NCI-H1092 treated with DMSO at 0.1 percent for 48 hours (cell line): ENCODE measurements at places on chromosomes 13 and 19.

- DNase-seq: no peak
These were observed 100.2 kb upstream of the SIAH3 start for GRCh38 chr13:45951724-45952123.

- no peak for DNase-seq
These were observed 7.2 kb upstream of the RASL11A start for GRCh38 chr13:27263438-27263837.

- DNase-seq: no peak
These were observed 1.5 kb downstream of the ATP8B3 start for GRCh38 chr19:1810439-1811160.

- peak; percentile 11 for DNase-seq
These were observed at the start of gene ETHE1 for GRCh38 chr19:43526884-43527859. ETHE1 (minus strand) TSS chr19:43527201; CDS start chr19:43527177, 24 bp downstream.

DNA sequence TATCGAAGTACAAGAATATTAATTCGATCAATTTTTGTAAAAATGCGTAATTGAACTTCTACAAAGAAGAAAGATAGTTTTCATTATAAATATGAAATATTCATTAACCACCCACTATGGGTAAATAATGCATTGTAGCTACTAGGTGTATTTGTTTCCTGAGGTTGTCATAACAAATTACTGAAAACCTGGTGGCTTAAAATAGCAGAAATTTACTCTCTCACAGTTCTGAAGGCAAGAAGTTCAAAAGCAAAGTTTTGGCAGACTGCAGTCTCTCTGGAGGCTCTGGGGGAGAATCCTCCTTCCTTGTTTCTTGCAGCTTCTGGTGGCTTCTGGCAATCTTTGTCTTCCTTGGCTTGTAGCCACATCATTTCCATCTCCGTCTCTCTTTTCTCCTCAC, 99.2 kb upstream of the MIR17HG start:
- DNase-seq: no peak

GRCh38 chr19:7226739-7227138, 67.5 kb downstream of the INSR start:
- DNase-seq: no peak

DNA sequence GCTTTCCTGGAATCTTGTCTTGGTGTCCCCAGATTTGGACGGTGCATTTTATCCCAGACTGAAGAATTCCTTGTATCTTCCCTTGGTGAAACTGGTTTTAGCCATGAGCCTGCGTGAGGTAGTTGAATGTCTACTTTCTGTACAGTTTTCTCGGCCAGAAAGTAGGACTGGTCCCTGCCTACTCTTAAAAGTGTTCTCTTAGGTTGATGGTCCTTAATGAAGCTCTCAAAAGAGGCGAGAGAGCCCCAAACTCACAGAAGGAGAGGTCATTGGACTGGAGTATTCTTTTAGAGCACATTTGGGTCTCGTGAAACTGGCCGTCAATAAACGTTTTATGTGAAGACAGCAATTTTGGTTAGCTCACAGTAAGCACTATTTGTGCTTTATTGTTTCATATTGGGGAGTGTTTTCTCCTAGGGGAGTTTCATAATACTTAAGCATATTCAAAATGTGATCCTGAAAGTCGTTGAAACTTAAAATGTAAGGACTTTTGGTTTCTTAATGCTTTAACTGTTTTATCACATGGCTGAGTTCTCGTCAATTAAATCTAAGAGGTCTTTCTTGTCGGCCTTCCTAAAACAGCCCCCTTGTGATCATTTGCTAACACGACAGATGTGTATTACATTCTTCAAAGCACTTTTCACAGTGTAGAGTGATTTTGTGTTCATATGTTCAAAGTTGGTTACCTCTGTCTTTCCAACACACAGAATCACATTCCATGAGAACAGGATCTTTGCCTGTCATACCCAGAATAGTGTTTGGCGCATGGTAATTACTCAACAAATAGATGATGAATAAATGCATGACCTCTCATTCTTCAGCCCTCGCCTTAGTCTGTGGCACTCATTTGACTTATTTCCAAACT, 889 bp downstream of the GTF2F2 start:
- no peak for DNase-seq

DNA sequence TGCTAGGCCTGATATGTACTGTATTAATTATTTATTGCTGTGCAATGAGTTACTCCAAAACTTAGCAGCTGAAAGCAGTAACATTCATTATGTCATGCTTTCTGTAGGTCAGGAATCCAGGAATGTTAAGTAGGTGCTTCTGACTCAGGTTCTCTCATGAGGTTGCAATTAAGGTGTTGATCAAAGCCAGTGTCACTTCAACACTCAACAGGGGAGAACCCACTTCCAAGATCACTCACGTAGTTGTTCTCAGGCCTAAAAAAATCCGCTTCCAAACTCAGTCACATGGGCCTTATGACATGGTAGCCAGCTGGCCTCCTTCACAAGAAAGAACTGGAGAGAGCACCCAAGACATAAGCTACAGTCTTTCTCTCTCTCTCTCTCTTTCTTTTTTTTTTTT, 211.1 kb upstream of the NBEA start:
- no peak for DNase-seq

GRCh38 chr19:1860042-1860775, 3.2 kb downstream of the KLF16 start:
- no peak for DNase-seq

DNA sequence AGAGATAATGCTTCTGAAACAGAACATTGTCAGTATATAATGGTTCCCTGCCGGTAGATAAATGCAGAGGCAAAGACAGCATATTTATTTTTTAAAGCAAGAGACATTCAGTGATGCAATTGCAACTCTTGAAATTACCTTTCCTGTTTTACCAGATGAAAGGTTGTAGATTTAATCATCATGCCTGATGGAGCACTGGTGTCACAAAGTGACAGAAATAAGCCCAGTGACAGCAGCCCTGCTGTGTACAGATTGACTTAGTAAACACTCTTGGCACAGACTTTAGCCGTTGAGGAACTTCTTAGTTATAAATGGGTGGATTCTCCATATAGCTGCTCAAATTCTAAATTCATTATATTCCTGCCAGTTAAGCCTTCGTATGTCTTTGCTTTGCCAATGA, 172.5 kb downstream of the ITGBL1 start:
- DNase-seq: peak; percentile 56

- no peak for DNase-seq
These were observed 24.1 kb downstream of the PBX4 start for GRCh38 chr19:19594381-19594780.

DNA sequence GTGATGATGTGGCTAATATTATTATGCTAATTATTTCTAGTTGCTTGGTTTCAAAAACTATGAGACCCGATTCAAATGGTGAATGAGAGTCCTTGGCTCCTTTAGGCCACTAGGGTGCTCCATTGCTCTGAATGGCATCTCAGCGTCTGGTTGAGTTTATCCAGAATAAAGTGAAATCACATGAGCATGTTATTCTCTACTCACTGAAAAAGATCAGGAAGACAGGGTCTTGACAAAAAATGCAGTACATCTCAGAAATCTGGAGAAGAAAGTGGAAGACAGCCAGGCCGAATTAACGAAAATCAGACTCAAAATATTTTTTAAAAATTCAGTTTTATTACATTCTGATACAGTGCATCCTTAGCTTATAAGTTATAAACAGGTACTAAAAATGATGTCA, 516.2 kb downstream of the MYO16 start:
- DNase-seq: peak; percentile 73

DNA sequence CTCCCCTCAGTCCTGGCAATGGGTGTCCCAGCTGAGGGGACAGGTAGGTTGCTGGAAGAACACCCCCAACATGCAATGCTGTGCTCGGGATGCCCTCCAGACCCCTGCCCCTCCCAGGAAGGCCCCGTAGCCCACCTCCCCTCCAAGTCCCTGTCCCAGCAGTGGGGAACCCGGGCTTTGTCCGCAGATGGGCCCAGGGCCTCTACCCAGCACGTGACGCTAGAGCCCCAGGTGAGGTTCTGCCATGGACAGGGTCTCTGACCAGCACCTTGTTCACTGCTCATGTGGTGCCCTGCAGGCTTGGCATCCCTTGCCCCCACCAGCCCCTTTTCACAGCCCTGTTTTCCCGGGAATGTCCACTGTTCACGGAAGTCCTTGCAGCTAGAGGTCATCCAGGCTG, 220.0 kb upstream of the SGCG start:
- no peak for DNase-seq

DNA sequence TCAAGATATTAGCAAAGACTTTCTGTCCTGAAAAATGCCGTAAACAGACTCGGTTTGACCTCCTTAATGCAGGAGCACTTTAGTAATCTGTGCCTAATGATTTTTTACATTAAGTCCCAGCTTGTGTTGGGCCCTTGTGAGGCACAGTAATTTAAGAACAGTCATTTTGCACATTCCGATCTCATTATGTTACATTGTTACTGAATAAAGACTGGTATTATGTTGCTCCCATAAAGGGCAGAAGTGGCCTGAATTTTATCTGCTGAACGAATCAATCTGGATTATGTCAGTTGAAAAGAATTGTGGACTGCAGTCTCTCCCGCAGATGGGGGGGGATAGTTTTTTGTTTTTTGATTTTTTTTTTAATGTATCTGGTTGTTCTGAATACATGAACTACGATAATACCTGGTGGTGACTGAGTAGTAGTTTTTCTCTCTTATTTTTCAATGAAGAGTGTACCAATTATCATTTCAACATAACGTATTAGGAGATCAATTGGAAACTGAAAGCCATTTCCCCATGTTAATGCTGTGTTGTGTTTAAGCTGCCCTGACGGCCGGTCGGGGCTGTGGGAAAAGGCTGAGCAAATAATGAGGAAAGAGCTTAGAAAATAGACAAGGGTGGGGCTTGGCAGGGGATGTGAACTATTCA, 290.2 kb downstream of the ZNF536 start:
- DNase-seq: no peak

GRCh38 chr19:49020342-49020741, 3.5 kb upstream of the LHB start:
- no peak for DNase-seq

DNA sequence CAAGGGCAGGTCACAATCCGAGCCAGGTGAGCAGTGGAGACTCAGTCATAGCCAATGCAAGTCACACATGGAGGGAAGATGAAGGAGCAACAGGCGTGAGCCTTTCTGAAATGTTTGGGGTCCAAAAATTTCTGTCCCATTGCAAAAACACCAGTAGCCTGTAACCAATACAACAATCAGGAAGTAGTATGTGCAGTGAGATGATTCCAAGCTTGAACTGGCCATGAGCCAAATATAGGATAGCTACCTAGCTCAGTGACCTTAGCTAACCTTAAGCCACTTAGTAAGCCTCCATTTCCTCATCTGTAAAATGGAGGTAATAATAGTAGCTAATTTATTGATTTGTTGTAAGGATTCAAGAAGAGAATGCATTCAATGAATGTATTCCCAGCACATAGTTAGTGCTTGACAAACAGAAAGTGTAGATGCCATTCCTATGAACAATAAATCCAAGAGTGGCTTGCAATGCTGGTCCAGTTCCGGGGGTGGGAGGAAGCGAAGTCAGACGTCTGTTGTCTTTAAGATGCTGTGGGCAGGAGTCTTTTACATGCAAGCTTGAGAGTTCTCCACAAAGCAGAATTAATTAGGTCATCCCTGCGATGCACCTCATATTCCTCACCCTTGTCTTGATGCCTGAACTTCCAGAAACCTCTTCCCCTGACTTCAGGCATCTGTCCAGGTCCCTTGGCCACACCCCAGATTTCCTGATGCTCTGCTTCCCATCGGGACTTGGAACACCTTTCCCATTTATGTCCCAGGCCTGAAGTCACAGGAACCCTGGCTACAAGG, 195.7 kb upstream of the UBL3 start:
- no peak for DNase-seq

DNA sequence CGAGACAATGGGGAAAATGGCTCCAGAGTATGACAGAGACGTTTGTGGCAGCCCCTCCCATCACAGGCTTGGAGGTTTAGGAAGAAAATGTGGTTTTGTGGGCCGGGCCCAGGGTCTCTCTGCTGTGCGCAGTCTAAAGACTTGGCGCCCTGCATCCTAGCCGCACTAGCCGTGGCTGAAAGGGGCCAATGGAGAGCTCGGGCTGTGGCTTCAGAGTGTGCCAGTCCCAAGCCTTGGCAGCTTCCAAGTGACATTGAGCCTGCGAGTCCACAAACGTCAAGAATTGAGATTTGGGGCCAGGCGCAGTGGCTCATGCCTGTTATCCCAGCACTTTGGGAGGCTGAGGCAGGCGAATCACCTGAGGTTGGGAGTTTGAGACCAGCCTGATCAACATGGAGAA, 513.1 kb downstream of the PCDH17 start:
- DNase-seq: no peak

- no peak for DNase-seq
These were observed 23.6 kb upstream of the IL17D start for GRCh38 chr13:20679879-20680278.

GRCh38 chr19:2259336-2259735, 3.1 kb upstream of the JSRP1 start:
- no peak for DNase-seq

DNA sequence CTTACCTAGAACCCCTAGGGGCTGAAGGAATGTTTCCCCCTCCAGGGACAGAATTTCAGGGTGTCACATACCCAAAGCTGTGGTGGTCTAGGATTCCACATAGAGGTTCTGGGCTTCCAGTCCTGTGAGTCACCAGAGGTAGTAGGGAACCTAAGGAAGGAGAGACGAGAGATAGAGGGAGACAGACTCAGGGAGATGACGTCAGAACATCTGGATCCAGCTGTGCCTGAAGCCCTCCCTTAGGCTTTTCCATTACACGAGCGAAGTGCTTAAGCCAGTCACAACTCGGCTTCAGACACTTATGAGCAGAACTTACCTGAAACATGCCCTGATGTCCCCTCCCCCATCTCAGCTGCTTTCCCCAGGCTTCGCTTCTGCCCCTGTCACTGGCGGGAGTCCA, 11.8 kb upstream of the SELENOW start:
- DNase-seq: no peak

DNA sequence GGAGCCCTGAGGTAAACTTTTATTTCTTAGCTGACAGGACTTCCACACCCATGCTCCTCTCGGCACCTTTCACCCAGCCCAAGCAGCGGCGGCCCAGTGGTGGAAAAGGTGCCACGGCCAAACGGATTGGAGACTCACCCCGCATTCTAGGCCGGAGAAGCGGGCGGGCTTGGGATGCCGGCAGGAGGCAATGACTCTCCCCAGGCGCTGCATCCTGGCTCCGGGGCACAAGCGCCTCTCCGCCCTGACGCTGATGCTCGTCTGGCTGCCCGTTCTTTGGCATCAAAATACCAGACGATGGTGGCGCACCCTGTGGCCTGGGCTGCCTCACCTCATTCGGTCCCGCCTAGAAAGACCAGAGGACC, 6.7 kb upstream of the ZNF606 start:
- no peak for DNase-seq

DNA sequence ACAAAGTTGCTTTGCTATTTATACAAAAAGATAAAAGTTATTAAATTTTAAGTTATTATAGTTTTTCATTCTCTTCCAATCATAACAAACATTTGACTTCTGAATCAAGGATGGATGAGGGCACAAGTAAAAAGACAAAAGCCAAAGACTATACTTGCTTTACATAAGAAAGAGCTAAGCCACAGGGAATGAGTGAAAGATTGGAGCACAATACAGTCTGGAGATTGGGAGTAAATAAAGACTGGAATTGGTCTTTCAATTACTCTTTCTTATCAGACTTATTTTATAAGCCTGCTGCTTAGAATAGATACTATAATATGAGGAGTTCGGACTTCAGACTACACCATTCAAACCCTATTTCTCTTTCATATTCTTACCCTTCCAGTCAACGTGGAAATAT, 1874.1 kb upstream of the PRR20A start:
- DNase-seq: no peak

- DNase-seq: no peak
These were observed 29.6 kb downstream of the ELL start for GRCh38 chr19:18491995-18492953.

GRCh38 chr13:27770809-27771208, 21.5 kb upstream of the GSX1 start:
- DNase-seq: peak; percentile 8
